Lower leg skin (tissue), 4 donors: ENCODE measurements at places on chromosomes 5 and 9. TPM values are rescaled to one million over a fixed set of nuclear protein-coding genes. Genes with fewer than 3 reads are reported as not detected.

DNA sequence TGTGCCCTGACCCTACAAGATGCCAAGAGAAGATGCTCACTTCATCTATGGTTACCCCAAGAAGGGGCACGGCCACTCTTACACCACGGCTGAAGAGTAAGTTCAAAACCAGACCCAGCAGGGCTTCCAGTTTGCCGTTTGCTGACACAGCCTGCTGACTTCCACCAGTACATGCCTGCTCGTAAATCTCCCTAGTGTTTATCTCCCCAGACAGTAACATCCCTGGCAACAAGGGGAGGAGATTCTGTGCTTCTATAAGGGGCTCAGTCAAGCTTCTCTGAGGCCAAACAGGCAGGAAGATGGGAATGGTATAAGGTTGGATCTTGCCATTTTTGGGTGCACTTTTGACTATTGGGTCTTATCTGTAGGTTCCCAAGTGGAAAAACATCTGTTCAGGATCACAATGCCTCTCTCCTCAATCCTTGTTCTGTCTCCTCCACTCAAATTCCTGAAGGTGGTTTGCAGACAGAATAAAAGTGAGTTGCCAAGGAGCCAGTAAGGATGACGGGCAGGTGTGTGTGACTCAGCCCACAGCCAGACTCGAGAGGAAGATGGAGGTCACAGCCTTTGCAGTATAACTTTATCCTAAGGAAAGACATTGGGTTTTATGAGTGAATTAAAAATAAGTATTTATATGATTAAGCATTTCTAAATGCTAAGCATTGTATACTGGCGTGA lies 1.9 kb downstream of the MLANA start:
- no peak for DNase-seq

DNA sequence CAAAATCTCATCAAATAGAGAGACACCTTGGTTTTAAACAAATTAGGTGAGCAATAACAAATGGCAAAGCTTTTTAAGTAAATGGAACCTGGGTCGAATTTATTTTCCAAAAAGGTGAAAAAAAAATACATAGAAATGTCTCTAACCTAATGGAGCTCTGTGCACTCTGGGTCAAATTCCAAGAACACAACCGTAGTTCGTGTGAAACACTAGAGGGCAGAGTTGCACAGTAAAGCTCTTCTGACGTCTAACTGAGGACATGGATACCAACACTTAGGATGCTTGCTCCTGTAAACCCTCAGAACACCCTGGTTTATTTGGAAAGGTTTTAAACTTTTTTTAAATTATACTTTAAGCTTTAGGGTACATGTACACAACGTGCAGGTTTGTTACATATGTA lies 18.9 kb downstream of the MARCHF11 start:
- no peak for DNase-seq

DNA sequence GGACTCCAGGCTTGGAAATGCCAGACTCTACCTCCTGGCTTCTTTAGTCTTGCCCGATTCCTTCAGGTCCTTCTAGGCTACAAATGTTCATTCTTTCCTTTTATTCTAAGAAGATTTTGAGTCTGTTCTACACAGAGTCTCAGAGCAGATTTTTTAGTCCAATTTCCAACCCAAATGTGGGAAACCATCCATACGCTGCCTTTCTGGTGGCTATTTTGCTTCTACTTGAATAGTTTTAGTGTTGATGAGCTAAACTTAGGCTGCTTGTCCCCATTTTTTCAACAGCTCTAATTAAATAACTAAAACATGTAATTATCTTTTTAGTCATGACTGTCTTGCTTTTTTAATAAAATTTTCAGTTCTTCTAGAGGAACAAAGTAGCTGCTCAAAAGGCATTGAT lies 112.4 kb upstream of the KLF9 start:
- no peak for DNase-seq

DNA sequence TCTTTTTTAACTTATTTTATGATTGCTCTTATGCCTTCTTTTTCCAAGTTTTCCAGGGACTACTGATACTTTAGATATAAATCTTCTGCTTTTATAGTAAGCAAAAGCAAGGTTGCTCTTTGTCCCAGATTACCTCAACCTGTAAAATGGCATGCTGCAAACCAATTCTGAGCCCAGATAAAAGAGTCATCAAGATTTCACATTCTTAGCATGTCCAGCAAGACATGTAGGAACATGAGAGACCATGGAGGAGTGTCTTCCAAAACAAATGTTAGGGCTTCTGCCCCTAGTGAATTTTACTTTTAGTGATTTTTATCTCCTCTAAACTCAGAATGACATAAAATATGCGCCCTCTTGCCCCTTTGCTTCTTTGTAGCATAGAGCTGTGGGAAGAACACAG lies 7.0 kb upstream of the CDC20B start:
- DNase-seq: no peak

DNA sequence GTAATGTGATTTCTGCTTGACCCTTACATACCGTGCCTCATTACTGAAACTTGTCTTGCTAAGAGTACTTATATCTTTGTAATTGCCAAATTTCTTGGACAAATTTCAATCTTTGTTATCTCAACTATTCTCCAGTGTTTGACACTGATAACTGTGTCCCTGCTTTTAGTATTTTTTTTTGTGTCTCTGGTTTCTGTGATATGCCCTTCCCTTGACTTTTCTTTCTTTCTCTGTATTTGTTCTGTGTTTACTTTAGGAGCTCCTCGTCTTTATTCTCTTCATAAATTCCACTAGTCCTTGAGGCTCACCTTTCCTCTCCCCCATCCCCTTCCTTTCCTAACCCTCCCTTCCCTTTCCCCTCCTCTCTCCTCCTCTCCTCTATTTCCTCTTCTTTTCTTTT lies 123.7 kb upstream of the FBXL17 start:
- DNase-seq: no peak

DNA sequence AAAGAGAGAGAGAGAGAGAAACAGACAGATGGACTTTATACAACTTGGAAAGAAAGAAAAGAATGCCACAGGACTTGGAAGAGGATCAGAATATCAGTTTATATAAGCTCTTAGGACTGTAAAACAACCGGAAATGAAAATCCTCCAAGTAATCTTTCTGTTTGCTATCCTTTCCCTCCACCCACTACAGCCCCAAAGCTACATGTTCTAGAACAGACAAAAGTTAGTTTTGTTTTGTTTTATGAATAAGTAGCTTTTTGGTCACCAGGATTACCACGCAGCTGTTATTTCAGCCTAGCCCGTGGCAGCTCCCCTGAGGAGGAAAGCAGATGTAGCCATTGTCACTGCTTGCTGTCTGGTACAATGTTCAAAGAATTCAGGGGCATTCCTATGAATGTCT lies 66.6 kb downstream of the SH3TC2 start:
- DNase-seq: no peak

DNA sequence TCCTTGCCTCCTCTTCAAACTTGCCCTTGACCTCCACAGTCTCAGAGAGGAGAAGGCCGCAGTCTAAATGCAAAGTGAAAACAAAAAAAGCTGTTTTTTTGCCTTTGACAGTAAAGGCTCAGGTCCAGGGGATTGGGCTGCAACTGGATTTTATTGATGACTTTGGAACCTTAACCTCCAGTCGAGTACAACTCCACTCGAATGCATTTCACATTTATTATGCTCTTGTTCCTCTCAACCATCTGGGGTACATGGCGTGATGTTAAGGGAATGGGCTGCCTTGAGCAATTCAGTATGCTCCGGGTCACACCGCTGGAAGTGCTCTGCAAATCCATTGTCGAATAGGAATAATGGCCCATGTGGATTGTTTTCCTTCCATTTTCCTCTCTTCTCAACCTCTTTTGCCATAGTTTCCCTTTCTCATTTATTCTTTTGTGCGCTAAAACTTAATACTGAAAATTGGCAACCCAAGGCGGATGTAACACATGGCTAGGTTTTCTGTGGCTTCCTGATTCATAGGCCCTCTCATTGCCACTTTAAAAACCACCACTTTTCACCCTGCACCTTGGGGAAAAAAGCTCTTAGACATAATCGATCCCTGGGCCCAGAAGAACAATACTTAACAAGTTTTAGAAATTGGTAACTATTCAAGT lies 34.3 kb downstream of the ITK start:
- no peak for DNase-seq

GRCh38 chr9:127450243-127450760 lies 904 bp downstream of the RPL12 start:
- no peak for DNase-seq

Gene FST
- 7.0 TPM for total RNA-seq

Gene UGCG
- 94.8 TPM for total RNA-seq

Gene PCDHAC2
- 0.27 TPM for total RNA-seq

Gene ANKRD34B
- total RNA-seq: not detected

Gene LHX3
- total RNA-seq: not detected

Gene CENPP
- total RNA-seq: 28.8 TPM
